ENCODE measurements at places on chromosomes 7 and 10. TPM values are rescaled to one million over a fixed set of nuclear protein-coding genes. Genes with fewer than 3 reads are reported as not detected.

GRB10 gene
- 13.8 TPM for total RNA-seq

SPDYE17 gene
- total RNA-seq, result not detected

HECW1 gene
- 0.58 TPM for total RNA-seq

SLC26A5 gene
- 0.22 TPM for total RNA-seq

TRPV5 gene
- total RNA-seq, result not detected

EN2 gene
- total RNA-seq, result not detected

RPA3 gene
- 26.4 TPM for total RNA-seq

PAX4 gene
- 0.98 TPM for total RNA-seq

GPR26 gene
- total RNA-seq, result not detected

MCMBP gene
- total RNA-seq, result 40.1 TPM

DNA sequence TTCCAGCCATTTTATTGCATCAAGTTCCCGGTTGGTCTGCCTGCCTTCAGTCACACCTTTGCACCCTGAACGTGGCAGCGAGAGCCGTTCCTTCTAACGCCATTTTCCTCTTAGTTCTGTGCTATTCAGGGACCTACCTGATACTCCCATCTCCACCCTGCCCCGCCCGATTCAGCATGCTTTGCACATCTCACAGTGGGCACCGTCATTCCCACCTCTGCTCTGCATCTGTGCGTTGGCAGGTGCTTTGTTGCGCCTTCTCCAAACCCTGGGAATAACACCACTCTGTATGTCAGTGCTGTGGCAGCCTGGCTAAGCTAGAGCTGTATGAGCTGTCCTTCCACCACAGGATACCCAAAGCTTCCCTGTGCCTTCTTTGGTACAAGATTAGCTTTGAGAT, 96.8 kb downstream of the ACTR3B start:
- DNase-seq, result no peak

DNA sequence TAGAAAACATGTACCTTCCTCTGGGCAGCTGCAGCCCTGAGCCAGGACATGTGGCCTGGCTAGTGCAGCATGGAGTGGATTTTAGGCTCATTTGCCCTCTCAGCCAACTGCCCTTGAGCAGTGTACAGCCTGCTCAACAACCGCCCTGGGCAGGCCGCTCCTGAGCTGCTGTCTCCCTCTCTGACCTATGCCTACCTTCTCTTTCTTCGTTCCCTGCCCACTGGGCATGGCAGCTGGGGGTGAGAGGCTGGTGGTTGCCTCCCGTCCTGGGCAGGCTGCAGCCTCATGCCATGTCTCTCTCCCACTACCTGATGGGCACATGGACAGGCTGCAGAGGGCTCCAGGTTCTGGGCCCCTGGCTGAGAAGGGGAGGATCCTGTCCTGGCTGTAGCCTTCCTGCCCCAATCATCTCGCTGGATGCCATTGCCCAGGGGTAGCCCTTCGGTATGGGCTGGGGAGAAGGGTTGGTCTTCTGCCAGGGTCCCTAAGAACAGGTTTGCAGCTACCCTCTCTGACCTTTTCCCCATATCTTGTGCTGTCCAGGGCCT, 97.3 kb downstream of the NEURL1 start:
- no peak for DNase-seq

- DNase-seq, result no peak
These were observed 244.2 kb upstream of the IGFBP3 start for GRCh38 chr7:46165276-46165675.

GRCh38 chr7:80218723-80219122, 84.1 kb downstream of the GNAI1 start:
- no peak for DNase-seq

GRCh38 chr10:47055386-47056246, 144.4 kb downstream of the PTPN20 start:
- DNase-seq, result no peak

GRCh38 chr7:138801256-138801655, 3.3 kb upstream of the ATP6V0A4 start:
- DNase-seq, result no peak

DNA sequence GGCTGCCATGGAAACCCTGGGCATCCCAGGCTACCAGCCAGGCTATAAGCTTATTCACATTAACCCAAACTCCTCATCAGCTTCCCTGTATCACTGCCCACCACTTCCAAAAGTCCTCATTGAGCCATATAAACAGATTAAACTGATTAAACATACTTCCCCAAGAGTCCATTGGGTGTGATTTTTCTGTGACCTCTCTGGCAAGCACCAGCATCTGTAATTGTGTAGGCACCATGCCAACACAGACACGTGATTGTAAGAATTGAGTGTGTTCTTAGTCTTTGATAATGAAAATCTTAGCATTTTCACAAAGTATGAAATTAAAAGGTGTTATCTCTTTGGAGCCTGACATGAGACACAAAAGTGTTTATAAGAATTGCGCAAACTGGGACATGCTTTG, 679.3 kb downstream of the TYW1 start:
- no peak for DNase-seq

- no peak for DNase-seq
These were observed 49.9 kb downstream of the C10orf67 start for GRCh38 chr10:23294638-23295247.

- no peak for DNase-seq
These were observed 44.2 kb downstream of the RAB11FIP2 start for GRCh38 chr10:118002581-118002980.

- DNase-seq, result no peak
These were observed 7.6 kb upstream of the RAB11FIP2 start for GRCh38 chr10:118054383-118054782.

GRCh38 chr7:90692947-90693346, 96.8 kb downstream of the CDK14 start:
- DNase-seq, result no peak
